ENCODE measurements at places on chromosomes 2 and 18.

GRCh38 chr18:57038395-57038794 lies 108.5 kb upstream of the BOD1L2 start:
- DNase-seq, result no peak

GRCh38 chr2:64593035-64593655 lies 60.6 kb downstream of the SERTAD2 start:
- no peak for DNase-seq

DNA sequence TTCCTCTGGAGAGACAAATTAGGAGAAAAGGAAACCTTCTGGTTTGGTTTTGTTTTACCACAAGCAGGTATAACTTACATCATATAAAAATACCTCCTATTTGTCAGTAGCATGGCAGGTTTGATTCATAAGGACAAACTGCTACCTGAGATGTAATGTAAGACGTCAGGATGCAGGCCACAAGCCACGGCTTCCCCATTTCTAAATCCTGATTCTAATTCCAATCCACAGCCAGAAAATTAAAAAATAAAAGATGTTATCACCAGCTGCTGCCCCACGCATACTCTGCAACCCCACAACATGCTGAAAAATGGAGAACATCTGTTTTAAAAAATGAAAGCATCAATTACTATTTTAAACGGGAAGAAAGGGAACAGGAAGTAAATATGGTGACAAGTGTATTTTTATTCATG lies 197.6 kb downstream of the BCL11A start:
- no peak for DNase-seq

GRCh38 chr18:26227051-26227670 lies 916 bp downstream of the TAF4B start:
- DNase-seq, result no peak

GRCh38 chr18:47595831-47596501 lies 334.5 kb downstream of the SMAD2 start:
- no peak for DNase-seq

DNA sequence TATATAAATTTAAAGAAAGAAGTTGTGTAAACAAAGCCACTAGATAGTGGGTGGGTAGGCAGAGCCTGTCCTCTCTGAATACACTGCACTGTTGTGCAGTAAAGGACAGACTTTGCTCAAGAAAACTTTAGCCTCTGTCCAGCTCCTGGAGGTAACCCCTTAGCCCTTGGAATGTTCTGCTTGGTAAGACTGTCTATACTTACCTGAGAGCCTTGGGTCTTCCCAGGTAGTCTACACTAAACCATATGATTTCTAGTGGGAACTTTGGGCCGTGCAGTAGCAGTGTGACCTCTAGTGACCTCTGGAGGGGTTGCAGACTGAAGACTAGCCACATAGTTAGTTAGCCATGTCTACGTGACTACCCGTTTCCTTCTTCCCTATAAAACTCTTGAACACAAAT lies 678.3 kb upstream of the NRXN1 start:
- DNase-seq, result no peak

DNA sequence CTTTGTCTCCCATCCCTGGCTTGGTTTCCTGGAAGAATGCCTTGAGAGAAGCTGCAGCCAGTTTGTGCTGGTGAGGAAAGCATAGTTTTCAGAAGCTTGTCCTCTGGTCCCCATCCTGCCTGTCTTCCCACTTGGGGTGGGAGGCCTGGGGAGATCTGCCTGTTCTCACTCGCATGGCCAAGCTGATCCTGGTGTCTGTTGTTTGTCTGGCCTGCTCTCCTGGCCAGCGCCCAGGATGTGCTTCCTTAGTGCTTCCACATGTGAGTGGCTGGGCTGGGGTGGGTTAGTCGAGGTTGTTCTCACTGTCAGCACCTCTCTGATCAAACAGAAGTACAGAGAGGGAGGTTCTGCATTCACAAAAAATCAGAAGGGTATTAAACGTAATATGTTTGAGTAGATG lies 49.5 kb downstream of the PTPRM start:
- peak; percentile 73 for DNase-seq

GRCh38 chr18:40546875-40547274 lies 1408.2 kb upstream of the PIK3C3 start:
- no peak for DNase-seq

- DNase-seq, result no peak
These were observed 18.5 kb downstream of the LDLRAD4 start for GRCh38 chr18:13237073-13237472.

- DNase-seq, result no peak
These were observed 79.7 kb upstream of the LRATD1 start for GRCh38 chr2:14552818-14553217.

DNA sequence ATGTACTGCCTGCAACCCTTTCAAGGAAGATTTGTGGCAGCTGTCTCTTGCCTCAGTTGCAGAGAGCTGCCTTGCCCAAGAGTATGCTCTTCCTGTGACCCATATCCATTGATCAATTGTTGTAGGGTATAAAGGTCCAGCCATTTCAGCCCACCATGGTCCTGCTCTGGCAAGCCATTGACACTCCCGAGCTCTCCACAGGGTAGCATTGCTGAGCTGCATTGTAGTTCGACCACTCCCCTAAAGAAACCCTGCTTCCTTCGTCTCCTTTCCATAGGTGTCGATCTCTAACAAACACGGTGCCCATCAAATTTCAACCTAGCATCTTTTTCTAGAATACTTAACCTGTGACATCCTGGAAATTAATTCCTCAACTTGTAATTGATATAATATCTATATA lies 104.9 kb upstream of the NDUFV2 start:
- no peak for DNase-seq

GRCh38 chr18:46636040-46636630 lies 20.9 kb downstream of the LOXHD1 start:
- DNase-seq, result no peak

DNA sequence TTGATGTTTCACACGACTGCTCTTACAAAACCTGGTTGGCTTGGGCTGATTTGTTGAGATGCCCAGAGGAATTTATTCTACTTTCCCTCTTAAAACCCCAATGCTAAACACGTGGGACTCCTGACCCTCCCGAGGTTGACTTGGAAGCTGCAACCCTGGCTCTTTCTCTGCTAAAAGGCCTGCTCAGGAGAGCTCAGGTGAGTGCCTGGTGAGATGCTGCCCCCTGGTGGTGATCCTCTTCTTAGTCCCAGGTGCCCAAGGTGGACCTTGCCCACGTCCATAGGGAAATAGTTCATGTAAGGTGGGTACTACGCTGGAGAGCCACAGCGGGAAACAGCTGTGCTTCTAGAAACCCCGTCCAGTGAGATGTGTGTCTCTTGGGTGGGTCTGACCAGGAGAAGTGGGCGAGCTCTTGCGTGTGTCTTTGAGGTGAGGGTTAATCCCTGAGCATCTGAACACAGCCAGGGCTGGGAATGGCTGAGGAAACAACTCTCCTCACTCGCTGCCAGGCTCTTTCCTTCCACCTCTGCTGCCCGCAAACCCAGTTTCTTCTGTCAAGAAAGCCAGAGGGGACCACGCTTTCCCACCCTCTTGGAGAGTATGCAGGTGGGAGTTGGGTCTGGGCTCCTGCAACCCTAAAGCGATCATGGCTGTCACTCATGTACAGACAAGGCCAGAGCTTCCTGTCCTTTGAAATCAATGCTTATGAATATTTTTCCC lies 25.5 kb upstream of the PXDN start:
- peak; percentile 59 for DNase-seq

GRCh38 chr2:200383380-200384110 lies 77.1 kb downstream of the SPATS2L start:
- peak; percentile 70 for DNase-seq

DNA sequence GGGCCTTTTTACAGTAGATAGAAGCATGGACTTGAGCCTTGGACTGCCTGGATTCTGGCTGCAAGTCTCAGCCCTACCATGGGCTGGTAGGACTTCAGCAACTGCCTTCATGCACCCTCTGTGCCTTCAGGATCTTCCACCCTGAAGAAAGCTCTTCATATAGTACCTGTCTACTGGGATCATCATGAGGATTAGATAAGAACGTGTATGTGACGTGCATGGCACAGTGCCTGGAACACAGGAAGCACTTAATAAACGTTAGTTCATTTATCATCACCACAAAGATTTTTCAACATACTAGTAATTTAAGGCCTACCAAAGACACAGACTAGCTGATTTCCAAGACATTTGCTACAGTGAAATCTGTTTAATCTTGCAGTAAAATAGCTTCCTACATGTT lies 53.2 kb upstream of the ITM2C start:
- DNase-seq, result peak; percentile 65

DNA sequence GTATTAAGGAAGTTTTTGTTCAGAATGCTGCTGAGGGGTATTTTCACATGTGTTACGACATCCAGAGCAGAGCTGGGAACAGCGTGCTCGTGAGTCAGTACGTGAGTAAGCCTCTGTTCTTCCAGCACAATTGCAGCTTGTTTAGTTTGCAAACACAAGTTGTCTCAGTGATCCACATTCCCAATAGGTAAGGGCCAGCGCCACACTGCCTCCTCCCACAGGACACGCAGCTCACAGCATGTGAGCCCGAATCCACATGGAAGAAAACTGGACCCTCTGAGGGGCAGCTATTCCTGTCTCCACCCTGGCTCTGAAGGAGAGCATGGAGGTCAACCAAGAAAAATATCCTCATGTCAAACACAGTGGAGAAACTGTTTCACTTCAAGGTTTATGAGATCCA lies 173.9 kb upstream of the PID1 start:
- DNase-seq, result peak; percentile 88

DNA sequence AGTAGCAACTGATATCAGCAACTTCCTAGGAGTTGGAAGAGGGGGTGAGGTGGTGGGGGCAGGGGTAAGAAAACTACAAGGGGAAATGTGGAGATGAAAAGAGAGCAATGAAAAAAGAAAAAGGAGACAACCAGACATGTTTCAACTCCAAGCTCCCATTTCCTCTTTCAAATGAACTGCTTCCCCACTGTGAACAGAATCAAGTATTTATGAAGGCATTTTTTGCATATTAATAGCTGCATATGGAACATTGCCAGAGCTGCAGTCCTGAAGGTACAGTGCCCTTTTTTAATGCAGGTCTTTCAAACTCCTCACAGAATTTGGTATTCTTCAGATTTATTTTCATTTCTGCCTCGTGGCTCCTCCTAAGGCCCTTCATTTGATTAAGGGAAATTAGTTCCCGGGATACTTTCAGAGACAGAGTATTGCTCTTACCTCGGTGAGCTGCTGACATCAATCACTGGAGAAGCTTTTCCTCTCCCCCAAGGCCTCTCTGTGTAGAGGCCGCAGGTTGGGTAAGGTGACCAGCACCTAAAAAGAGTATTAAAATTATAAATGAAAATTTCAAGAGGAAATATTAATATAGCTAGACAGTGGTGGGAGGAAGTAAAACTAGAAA lies 68.4 kb downstream of the KIAA2012 start:
- DNase-seq, result no peak

- DNase-seq, result no peak
These were observed 58.6 kb downstream of the GRB14 start for GRCh38 chr2:164562666-164563065.

GRCh38 chr18:8303151-8303755 lies 306.0 kb upstream of the RAB12 start:
- no peak for DNase-seq

- DNase-seq, result no peak
These were observed 71.4 kb upstream of the LYPD6B start for GRCh38 chr2:148967056-148967455.

- peak; percentile 15 for DNase-seq
These were observed 7.3 kb downstream of the IRS1 start for GRCh38 chr2:226792155-226792881.
